MM.1S (cell line): ENCODE measurements at places on chromosomes 3 and 15.

GRCh38 chr15:63019511-63020109 lies 22.9 kb upstream of the TPM1 start:
- DNase-seq = no peak

GRCh38 chr3:58556761-58557221 lies 19.8 kb upstream of the ACOX2 start:
- DNase-seq = no peak

GRCh38 chr15:33149919-33150318 lies 44.6 kb downstream of the FMN1 start:
- DNase-seq = no peak

DNA sequence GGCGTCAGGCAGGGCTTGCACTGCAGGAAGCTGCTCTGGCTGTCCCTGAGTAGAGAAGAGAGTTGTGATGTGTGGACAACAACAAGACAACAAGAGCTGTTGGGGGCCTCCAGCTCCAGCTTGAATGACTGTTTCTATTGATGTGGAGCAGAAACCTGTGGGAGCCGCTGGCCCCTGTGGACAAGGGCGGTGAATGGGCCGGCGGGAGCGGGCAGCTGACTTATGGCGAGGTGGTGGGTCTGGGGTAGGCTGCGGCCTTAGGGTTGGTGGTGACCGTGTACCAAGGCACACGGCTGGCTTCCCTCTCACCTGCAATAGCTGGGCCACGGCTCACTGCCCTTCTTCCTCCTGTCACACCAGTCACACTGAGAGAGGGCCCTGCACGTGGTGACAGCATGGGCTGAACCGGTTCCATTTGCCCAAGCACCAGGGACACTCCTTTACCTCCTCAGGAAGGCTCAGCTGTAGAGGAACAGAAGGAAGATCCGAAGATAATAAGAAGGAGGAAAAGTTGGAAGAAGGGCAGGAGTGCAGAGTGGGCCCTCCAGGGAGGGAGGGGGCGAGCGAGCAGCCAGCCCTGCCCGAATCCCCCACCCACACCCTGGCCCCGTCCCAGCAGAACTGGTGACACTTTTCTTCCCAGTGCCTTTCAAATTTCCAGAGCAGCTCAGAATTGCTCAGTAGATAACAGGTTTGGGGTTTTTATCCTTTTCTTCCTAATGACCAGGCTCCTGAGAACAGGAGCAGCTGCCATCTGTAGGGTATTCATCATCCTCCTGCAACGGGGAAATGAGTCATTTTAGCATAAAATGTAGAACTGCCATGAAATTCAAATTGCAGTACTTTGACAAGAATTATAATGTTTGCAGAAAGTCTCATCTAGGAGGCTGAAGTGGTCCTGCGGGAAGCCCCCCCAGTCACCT lies 136.9 kb downstream of the TJP1 start:
- no peak for DNase-seq

- no peak for DNase-seq
Measured at GRCh38 chr3:138732456-138732855, 102.3 kb downstream of the PIK3CB start.

DNA sequence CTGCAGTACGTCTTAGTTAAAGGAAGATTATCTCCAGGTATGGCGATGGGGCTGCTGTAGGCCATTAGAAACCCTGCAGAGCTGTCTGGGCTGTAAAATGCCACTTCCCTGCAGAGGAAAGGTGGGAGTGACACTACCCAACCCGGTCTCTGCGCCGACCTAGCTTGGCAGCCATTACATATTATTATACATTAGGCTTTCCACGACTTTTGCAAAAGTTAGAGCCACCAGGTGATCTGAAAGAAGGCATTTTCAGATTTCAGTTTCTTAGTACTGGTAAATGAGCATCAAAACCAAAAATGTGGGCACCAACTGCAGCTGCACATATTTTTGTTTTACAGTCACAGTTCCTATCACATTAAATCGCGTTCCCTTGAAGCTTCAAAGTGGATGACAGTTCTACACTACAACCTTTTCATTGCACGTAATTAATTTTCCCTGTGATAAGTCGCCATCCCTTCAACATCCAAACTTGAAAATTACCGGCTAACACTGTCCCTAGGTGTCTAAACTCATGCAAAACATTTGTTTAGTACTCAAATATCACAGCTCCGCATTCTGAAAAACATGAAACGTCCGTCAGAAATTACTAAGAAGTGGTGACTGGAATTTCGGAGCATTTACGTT lies 81.4 kb upstream of the CHD2 start:
- peak; percentile 71 for DNase-seq

DNA sequence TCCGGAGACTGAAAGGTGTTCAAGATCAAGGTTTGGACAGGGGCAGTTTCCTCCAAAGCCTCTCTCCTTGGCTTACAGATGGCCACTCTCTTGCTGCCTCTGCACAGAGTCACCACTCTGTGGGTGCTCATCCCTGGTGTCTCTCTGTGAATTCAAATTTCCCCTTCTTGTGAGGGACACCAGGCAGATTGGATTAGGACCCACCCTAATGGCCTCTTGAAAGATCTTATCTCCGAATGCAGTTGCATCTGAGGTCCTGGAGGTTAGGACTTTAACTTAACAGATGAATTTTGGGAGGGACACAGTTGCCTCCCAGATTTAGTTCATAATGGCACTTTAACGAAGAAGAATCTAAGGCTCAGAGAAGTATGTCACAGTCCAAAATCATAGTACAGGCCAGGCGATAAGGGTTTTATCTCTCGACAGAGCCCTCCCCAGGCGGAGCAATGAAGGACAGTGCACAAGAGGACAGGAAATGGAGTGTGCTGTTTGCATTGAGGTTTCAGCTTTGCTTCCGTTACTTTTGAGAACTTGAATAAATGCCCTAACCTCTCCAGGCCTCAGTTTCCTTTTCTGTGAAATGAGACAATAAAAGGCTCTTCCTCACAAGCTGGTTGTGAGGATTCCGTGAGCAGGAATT lies 38.9 kb upstream of the KIF23 start:
- no peak for DNase-seq

- no peak for DNase-seq
Measured at GRCh38 chr3:111333642-111334041, 208.4 kb upstream of the CD96 start.

- peak; percentile 21 for DNase-seq
Measured at GRCh38 chr15:90994059-90994416, 297 bp downstream of the PRC1 start.

- DNase-seq = no peak
Measured at GRCh38 chr3:196544491-196544992, 23.8 kb downstream of the WDR53 start.

DNA sequence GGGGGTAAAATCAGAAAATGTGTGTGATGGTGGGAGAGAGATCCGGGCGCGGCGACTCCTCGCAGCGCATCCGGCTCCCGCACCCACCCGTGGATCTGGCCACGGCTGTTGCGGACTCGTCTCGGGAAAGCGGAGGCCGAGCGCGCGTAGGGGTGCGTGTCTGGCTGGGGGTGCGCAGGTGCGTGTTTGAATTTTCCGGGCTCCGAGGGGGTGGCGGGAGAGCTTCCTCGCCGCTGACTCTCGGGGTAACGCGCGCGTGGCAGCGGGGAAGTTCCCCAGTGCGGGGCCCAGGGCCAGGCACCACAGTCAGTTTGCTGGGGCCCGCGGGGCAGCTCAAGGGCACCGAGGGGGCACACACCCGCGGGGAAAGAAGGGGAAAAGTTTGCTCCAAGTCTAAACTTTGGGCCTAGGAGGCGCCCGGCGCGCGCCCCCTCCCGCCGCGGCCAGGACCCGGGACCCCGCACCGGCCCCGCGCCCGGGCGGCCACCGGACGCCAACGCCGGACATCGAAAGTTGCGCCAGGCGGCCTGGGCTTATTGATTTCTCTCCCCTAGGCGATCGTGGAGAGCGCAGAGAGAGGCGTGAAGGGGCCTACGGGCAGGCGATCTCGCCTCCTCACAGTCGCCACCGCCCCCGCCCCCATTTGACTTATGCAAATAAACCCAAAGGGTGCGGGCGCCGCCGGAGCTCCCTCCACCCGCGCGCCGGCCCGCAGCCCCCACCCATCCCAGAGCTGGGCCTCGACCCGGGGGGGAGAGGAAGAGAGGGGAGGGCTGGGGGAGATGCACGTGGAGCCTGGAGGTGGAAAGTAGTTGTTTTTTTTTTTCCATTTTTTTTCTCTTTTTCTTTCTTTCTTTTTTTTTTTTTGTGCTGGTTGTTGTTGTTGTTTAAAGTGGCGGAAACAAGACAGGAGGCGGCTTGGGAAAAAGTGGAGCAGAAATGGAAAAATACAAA lies 639 bp downstream of the FOXP1 start:
- peak; percentile 53 for DNase-seq

GRCh38 chr3:109445210-109445609 lies 107.9 kb upstream of the DPPA4 start:
- no peak for DNase-seq

- DNase-seq = no peak
Measured at GRCh38 chr3:16604887-16605602, at the start of gene DAZL. Gene DAZL (minus strand): TSS chr3:16605423. CDS start chr3:16605205, 218 bp downstream.

GRCh38 chr3:187450431-187451190 lies 82.4 kb downstream of the RTP4 start:
- DNase-seq = no peak

DNA sequence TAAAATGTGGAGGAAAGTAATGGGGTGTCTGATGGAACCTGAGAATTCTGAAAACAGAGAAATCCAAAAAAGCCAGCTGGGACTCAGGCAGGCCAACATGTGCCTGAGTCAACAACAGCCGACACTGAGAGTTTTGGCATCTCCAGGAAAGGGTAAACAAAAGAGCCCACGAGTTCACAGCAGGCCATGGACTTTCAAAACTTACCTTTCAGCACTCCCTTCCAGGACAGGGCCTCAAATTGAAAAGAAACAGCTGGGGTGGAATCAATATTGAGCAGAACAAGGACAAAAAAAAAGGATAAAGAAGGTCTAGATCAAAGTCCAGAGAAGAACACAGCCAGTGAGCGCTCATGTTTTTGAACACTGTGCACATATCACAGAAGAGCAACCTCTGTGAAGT lies 735.4 kb upstream of the GRM7 start:
- DNase-seq = no peak

DNA sequence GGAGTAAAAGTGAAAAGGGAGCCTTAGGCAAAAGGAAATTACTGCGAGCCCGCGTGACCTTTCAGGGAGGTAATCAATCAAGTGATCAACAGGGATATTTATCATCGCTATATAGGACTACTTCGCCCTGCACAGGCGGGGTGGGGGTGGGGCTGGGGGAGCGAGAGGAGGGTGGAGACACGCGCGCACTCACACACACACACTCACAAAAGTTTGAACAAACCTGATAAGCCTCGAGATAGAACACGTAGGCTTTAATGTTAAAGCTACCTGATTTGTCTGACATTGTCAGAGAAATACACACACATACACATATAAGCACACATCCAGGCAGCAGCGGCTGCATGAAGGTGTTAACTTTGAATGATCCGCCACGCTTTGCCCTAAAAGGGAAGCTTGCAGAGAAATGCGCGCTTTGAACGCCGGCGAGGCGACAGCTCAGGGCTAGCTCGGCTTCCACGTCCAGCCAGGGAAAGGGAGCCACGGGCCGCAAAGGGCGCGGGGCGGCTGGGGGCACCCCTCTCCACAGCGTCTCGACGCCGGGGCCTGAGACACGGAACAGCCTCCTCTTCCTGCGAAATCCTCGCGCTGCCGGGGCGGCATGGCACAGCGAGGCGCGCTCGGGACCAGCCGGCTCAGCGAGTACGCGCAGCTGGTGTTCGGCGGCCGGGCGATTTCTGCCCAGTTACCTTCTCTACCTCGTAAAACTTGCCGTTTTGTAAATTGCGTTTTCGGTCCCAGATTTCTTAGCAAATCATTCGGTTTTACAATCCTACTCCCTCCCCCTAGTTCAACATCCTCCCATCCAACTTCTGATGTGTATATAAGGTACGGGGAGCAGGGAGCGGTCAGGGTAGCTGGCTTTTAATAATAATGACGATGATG lies 4.8 kb upstream of the MECOM start:
- DNase-seq = peak; percentile 37

DNA sequence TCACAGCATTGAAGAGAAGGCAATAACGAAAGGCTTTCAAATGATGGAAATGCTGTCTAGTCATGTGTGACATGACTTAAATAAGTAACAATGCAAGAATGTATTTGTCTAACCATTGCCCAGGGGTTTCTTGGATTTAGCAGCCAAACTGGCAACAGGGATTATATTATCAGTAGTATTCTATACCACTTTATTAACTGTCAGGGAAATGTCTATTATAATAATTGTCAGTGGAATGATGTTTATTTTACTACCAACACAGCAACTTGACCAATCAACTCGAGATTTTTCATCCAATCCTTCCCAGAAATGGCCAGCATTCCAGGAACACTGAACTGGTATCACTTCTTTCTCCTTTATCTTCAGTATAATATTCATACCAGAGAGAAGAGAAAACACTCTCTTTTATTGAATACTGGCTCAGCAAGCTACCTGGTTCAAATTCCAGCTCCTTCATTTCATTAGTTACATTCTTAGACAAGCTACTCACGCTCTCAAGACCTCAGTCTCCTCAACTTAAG lies 66.2 kb downstream of the FOXP1 start:
- no peak for DNase-seq

- no peak for DNase-seq
Measured at GRCh38 chr15:80321853-80322252, 69.8 kb upstream of the CTXND1 start.

DNA sequence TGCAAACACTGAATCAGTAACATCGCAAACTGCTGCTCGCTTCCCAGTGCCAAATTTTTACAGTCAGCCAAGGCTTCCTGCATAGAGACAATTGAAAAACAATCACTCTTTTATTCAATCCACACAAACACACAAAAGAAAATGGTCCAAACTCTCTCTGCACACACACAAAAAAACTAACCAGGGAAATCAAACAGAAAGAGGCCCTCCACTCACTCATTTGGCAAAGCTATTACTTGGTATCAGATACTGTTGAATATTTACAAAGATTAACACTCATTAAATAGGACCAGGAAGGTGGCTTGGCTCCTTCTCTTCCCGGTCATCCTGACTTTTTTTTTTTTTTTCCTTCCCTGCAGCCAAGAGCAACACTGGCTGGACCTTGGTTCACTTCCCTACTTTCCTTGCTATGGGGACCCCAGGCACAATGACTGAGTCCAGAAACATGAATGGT lies 62.4 kb upstream of the SPATA12 start:
- no peak for DNase-seq
